Activated CD8-positive, alpha-beta memory T cell treated with anti-CD3 and anti-CD28 coated beads for 4 hours (primary cell): ENCODE measurements at places on chromosomes 5 and 9.

- DNase-seq = no peak
These were observed 939.7 kb downstream of the NR2F1-AS1 start for GRCh38 chr5:92641031-92641962.

GRCh38 chr5:132828846-132829494 is 1.5 kb downstream of the SHROOM1 start:
- DNase-seq = no peak

DNA sequence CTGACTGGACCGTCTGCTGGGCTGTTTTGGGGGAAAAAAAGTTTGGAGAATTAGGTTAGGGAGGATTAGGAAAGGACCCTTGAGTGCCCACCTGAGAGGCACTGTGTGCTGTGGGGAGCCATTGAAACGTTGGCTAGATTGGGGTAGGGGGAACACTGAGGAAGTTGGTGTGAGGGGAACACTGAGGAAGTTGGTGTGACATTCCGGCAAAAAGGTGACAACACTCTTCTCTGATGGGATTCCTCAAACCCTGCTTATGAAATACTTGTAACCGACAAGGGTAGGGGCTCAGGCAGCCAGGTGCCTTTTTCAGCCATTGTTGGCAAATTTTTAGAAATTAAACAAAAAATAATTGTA is 1.0 kb downstream of the CYSTM1 start:
- DNase-seq = no peak

GRCh38 chr9:109781086-109781485 is 1.1 kb downstream of the PALM2AKAP2 start:
- DNase-seq = no peak

DNA sequence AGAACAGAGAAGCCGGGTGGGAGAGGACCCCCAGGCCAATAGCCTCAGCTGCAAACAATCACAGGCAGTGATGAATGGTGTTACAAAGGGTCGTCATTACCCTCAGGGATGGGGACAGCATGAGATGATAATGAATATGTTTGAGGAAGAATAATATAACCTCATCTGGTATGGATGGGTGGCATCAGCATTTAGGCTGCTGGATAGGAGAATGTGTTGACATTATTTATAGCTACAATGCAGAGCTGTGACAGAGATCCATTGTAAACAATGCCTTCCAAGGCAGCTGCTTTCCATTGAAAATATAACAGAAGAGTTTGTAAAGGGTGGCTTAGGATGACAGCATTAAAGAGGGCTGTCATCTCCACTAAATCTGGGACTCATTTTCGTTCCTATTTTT is 365.5 kb downstream of the KCNN2 start:
- DNase-seq = no peak

DNA sequence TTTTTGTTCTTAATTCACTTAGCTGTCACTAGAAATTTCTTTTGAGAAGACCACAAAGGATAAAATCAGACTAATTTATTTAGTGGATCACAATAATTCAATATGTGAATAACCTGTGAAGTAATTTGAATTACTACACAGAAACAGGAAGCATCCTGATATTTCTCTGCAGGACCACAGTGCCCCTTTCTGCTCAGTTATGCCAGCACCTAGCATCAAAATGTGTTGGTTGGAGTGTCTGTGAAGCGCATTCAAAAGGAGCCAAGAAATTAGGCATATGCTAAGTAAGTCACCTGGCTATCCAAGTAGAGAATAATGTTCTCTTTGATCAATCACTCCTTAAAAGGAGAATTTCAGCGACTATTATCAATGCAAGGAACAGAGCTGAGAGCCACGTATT is 187.5 kb downstream of the SLC12A2 start:
- no peak for DNase-seq

DNA sequence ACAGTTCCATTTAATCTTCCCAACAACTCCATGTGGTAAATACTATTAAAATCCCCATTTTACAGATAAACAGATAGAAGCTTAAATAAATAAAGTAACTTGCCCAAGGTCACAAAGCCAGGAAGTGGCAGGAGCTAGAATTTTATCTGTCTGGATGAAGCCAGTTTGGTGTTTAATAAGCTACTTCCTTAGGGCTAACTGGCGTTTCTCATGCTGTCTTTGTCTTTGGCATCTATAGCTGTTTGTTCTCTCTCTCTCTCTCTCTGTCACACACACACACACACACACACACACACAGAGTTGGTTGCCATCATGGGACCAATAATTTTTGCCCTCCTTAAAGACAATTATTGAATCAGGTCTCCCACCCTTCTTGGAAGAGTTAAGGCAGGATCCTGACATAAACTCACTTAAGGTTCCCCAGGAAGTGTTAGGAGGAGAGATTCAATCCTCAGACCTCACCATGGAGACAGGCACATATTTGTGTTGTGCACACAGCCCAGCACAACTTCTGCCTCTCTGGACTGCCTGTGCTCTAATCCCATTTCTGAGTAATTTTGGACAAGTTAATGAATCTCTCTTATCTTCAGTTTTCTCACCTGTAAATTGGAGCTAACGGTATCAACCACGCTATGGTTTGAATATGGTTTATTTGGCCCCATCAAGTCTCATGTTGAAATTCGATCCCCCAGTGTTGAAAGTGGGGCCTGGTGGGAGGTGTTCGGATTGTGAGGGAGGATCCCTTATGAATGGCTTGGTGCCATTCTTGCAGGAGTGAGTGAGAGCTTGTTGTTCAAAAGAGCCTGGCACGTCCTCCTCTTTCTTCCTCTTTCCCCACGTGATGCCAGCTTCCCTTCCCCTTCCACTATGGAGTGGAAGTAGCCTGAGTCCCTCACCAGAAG is 8.3 kb upstream of the ADRA1B start:
- no peak for DNase-seq

GRCh38 chr5:17743580-17744435 is 109.5 kb downstream of the TAF11L14 start:
- DNase-seq = no peak

DNA sequence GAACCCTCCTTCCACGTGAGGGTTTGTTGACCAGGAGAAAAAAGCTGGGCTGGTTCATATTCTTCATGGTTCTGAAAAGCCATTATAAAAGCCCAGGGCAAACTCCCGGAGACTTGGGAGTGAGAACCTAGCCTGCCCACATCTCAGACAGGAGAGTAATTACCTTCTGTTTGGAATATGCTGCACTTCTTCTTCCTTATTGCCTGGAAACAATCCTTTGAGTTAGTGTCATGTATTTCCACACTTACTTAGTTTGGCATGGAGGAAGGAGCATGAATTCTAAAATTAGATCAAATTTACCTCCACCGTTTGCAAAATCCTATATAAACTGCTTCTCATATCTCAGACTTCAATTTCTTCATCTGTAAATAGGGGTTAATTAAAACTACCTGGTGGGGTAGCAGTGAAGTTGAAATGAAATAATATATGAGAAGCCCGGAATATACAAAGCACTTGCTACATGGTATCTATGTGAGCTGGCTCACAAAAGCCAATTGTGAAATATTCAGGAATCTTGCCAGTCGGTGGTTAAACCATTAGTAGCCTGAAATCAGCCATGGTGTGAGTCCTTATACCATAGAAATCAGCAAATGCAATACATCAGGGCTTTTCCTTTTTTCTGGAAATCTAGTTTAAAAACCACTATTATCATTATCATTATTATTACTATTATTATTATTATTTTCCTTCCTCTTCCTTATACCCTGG is 140.0 kb upstream of the RAD23B start:
- no peak for DNase-seq

DNA sequence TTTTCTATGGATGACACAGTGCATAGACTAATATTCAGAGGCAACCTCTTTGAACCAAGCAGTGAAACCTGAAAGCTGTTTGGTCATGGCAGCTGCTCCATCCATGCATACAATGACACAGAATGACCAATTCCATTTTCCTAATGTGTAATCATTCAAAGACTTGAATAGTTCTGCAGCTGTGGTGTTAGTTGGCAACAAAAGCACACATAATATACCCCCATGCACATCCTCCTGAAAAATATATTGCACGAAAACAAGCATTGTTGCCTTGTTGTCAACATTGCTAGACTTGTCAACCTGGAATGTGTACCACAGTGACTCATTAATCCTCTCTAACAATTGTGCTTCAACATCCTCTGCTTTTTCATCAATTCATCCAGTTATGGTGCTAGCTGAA is 71.0 kb upstream of the SEMA6A start:
- DNase-seq = no peak

DNA sequence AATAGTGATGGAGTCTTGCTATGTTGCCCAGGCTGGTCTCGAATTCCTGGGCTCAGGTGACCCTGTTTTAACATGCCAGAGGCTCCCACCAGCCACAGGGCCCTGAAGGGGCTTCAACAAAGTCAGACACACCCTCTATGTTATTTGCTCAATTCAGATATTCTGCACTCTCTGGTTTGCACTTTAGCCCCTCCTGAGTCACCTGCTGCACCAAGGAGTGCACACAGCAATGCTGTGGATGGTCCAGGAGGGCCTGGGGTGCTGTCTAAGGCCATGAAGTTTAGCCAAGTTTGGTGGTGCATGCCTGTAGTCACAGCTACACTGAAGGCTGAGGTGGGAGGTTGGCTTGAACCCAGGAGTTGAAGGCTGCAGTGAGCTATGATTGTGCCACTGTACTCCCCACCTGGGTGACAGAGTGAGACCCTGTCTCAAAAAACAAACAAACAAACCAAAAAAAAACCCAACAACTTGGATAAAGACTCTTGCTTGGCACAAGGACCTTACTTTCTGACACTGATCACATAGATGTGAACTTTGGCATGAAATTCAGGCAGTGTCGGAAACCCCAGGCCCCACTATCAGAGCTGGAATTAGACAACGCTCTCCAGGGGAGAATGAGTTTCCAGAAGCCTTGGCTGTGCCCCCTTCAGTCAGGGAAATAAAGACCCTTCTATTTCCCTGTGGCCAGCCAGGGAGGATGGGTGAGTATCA is 39.7 kb upstream of the CDKN2AIPNL start:
- DNase-seq = no peak

DNA sequence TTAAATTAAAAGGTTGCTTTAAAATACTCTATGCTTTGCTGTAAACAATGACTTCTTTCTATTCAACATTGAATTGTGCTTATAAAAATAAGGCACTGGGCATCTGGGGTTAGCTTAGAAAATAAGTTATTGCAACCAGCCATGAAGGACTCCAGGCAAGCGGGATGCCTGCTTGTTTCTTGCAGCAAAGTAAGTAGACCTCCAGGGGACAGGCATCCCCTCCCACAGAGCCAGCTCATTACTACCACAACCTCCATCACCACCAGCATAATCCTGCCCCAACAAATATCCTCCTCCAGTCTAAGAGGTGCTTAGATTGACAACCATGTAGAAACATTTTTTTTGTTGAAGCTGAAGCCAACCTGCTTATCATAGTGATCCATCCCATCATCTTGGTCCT is 190.4 kb downstream of the TARS1 start:
- DNase-seq = no peak

DNA sequence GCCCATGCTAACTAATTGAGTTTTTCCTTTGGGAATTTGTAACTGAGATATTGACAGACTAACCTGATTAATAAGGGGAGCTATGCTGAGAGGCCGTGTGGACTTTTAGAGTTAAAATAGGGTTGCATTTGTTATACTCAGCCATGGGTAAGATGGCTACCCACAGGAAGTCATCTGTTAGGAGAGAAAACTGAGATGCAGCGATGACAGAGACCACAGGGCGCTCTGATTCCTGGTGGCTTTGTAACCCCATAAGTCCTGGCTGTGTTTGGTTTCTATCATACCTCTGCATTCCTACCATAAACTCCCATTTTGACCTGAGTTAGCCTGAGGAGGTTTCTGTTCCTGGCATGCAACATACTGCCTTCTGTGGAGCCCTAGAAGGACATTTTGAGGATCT is 19.5 kb upstream of the PANK3 start:
- no peak for DNase-seq

DNA sequence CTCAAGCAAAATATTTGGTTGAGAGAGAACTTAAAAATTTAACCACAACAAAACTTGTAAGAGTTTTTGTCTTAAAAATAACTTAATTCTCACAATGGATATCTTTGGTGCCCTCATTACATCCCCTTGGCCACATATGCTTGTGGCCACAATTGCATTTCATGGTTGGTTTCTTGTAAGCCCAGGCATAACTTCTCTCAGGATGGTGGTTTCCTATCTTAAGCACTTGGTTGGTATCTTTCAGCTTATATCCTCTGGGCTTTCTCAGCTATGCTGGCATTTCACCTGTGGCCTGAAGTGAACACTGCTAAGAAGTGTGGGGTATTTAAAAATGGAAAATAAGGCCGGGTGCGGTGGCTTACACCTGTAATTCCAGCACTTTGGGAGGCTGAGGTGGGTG is 212.4 kb upstream of the MEF2C start:
- no peak for DNase-seq

DNA sequence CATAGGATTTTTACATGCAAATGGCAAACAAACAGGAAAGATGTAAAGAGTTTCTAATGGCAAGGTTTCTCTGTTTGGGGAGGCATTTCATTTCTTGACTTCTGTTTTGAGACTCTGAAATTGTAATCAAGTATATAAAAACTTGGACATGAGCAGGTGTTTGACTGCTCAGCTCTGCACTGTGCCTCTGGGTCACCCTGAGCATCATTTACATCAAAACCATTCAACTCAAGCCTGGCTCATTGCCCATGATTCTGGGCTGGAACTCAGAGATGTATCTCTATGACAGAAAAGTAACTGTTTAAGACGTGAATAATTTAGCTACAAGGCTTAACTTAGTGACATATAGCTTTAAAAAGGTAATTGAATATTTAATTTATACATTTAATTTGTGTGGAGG is 1402.4 kb upstream of the NUDT12 start:
- DNase-seq = no peak

GRCh38 chr9:131598121-131598520 is 52.8 kb downstream of the PRRT1B start:
- DNase-seq = no peak

- DNase-seq = no peak
These were observed 24.4 kb downstream of the IQGAP2 start for GRCh38 chr5:76427206-76428140.

GRCh38 chr5:129155876-129156275 is 61.3 kb downstream of the ISOC1 start:
- no peak for DNase-seq
